ENCODE measurements at places on chromosomes 5 and 9.

- DNase-seq = no peak
These were observed 15.5 kb upstream of the CTNNA1 start for GRCh38 chr5:138737494-138738265.

DNA sequence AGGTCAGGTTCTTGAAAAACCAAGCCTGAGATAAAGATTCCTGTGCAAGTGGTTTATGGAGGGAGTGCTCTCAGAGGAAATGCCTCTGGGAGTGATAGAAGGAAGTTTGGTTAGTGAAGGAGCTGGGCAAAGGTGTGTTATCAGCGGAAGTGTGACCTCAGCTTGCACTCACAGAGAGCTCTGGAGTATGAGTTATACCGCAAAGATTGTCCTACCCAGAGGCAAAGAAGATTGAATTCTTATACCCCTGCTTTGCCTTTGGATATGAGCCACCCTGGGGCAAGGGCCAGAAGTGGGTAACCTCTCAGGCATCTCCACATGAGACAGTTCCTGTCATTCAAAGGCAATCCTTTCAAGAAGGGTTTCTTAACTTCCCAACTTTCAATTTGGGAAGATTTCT, 145.6 kb downstream of the MUSK start:
- no peak for DNase-seq

- DNase-seq = no peak
These were observed 1643.0 kb upstream of the CDH6 start for GRCh38 chr5:29550523-29550922.

GRCh38 chr9:133397370-133397769, 20.4 kb downstream of the REXO4 start:
- no peak for DNase-seq

GRCh38 chr9:33475357-33475756, 1.6 kb upstream of the NOL6 start:
- no peak for DNase-seq

- no peak for DNase-seq
These were observed 293.4 kb upstream of the PUM3 start for GRCh38 chr9:3137347-3137695.

Data from activated naive CD4-positive, alpha-beta T cell treated with anti-CD3 and anti-CD28 coated beads, Interleukin-2, amount 50 U/mL, for 16 hours (primary cell).